ENCODE measurements at places on chromosomes 11 and 22.

DNA sequence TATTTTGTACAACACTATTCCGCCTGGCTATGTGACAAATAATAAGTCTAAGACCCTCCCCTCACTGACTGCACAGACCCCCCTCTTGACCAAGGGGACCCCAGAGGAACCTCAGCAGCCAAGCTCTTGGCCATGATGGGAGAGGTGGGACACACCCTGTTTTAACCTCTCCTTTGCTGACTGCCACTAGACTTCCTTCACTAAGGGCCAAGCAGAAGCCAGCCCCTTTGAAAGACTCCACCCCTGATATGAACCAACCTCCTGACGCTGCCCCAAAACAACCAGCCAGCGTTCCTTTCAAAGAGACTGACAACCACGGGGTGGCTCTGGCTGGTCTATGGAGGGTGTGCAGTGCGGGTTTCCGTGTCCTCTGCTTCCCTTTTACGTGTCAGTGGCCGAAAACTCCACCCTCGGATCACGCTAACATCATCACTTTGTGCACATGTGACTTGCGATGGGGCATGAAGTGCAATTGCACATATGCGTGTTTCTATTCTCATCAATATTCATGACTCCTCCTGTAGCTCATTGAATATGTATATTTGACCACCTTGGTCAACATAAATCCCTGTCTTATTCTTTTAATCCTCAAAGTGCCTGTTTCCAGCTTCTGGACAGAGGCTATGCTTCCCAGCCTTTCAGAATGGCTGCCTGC lies 643.9 kb downstream of the TBC1D22A start:
- no peak for DNase-seq

DNA sequence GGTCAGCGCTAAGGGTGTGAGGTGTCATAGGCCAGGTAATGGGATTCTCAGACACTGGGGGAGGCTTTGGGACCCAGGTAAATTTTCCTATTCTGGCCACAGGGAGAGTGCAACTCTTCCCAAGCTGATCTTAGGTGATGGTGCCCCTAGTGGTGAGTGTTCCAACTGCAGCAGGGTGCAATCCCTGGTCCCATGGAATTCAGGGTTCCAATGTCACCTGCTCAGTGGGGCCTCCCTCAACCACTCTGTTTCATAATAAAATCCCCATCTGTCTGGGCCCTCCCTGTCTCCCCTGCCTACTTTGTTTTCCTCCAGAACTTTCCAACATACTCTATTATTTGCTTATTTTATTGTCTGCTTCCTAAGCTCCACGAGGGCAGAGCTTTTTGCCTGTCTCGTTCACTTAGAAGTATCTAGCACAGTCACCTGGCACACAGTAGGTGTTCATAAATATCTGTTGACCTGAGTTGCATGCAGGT lies 2.9 kb upstream of the SGSM1 start:
- peak; percentile 37 for DNase-seq

- no peak for DNase-seq
Measured at GRCh38 chr11:33618956-33619355, 81.7 kb downstream of the C11orf91 start.

DNA sequence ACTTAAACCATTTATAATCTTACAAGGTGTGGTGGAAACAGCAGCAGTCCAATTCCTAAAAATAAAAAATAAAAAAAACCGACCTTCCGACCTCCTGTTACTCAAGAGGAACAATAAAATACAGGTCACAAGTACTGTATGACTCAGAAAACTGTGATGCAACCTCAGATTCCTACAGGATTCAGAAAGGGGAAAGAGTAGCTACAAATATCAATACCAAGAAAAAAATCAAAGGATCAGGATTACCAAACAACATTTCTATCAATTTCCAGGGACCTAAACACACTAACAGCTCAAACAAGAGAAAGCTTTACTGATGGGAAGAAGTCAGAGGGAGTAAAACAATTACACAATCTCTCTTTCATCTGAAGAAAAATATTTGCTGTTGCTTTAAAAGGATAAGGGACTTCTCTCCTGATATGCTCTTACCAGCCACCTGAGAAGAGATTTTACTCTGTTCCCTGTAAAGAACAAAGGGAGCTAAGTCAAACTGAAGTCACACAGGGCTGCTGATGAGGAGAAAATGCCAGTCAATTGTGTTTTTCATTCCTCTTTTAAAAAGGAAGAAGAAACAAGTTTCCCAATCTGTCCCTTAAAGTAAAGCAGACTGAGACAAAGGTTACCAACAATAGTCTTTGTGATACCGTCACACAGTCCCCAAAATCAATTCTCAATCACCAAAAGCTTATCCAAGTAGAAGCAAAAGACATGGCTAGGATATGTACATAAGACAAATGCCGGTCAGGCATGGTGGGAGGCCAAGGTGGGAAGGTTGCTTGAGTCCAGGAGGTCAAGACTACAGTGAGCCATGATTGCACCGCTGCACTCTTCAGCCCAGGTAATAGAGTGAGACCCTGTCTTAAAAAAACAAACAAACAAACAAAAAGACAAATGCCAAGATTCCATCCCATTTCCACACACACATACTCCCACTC lies 39.3 kb downstream of the AMBRA1 start:
- DNase-seq: peak; percentile 86

GRCh38 chr11:41499429-41499828 lies 40.0 kb upstream of the LRRC4C start:
- DNase-seq: no peak
